ENCODE measurements at places on chromosomes 12 and 14. TPM values are rescaled to one million over a fixed set of nuclear protein-coding genes. Genes with fewer than 3 reads are reported as not detected.

GRCh38 chr12:121499929-121500793, 80.7 kb downstream of the KDM2B start:
- no peak overlapping the region for H3K4me3 ChIP-seq
- H3K27me3 ChIP-seq, result no peaks in the 10 kb centered on the region
- no peak for DNase-seq

The NOS1 gene
- 0.03 TPM for total RNA-seq

GRCh38 chr14:69620211-69620611, 8.8 kb downstream of the SUSD6 start:
- H3K4me1 ChIP-seq, result no peaks in the 10 kb centered on the region
- H3K36me3 ChIP-seq, result no peaks in the 10 kb centered on the region
- no peak for DNase-seq
- no peak overlapping the region for H3K4me3 ChIP-seq

DNA sequence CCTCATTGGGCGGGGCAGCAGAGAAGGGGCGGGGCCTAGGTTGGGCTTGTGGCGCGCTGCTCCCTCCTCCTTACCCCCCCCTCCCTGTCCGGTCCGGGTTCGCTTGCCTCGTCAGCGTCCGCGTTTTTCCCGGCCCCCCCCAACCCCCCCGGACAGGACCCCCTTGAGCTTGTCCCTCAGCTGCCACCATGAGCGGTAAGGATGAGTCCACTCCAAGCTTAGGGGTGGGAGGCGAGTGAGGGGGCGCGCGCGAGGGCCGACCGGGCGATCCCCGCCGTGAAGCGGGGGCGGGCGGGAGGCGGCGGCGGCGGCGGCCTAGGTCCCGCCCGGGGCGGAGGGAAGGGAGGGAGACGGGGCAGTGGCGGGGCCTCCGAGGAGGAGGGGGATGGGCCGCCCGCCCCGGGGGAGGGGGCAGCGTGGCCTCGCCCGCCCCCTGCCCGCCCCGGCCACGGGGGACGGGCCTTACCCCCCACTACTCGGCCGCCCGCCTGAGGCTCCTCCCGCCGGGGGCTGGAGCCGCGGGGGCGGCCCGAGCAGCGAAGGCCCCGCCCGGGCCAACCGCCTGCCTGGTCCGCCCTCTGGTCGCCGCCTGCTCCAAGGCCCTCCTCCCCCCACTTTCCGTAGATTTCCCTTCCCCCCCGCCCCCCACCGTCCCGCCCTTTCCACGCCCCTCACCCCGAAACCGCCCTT, at the start of gene SP1:
SP1 (plus strand) TSS at position 73 of the 690 bp plus-strand sequence; CDS start at position 189, 116 bp downstream.
- peak within 1 kb of the TSS; percentile 99 for H3K27ac ChIP-seq
- DNase-seq, result no peak
- no peaks in the 10 kb centered on the region for H3K27me3 ChIP-seq
- H3K36me3 ChIP-seq, result no peaks in the 10 kb centered on the region
- peak within 1 kb of the TSS; percentile 54 for H3K4me3 ChIP-seq

GRCh38 chr12:44088647-44089046, 252.8 kb downstream of the TMEM117 start:
- no peak overlapping the region for H3K4me3 ChIP-seq
- no peaks in the 10 kb centered on the region for H3K4me1 ChIP-seq
- H3K36me3 ChIP-seq, result no peaks in the 10 kb centered on the region
- no peak overlapping the region for H3K27ac ChIP-seq
- no peak for DNase-seq

GRCh38 chr12:116677202-116677661, 60.6 kb downstream of the SPRING1 start:
- no peak overlapping the region for H3K4me3 ChIP-seq
- 0 out of 2 replicates have a peak, but pooled peaks cover 2% of the 10 kb centered on the region for H3K4me1 ChIP-seq
- no peaks in the 10 kb centered on the region for H3K27me3 ChIP-seq
- no peak for DNase-seq

GRCh38 chr14:57963071-57963470, 97.2 kb upstream of the SLC35F4 start:
- H3K4me1 ChIP-seq, result no peaks in the 10 kb centered on the region
- no peaks in the 10 kb centered on the region for H3K27me3 ChIP-seq
- no peaks in the 10 kb centered on the region for H3K36me3 ChIP-seq
- no peak overlapping the region for H3K27ac ChIP-seq
- H3K4me3 ChIP-seq, result no peak overlapping the region

- H3K4me3 ChIP-seq, result no peak overlapping the region
- H3K27ac ChIP-seq, result no peak overlapping the region
- H3K36me3 ChIP-seq, result no peaks in the 10 kb centered on the region
Observed at GRCh38 chr12:31594681-31595080, 3.7 kb upstream of the DENND5B start.

DNA sequence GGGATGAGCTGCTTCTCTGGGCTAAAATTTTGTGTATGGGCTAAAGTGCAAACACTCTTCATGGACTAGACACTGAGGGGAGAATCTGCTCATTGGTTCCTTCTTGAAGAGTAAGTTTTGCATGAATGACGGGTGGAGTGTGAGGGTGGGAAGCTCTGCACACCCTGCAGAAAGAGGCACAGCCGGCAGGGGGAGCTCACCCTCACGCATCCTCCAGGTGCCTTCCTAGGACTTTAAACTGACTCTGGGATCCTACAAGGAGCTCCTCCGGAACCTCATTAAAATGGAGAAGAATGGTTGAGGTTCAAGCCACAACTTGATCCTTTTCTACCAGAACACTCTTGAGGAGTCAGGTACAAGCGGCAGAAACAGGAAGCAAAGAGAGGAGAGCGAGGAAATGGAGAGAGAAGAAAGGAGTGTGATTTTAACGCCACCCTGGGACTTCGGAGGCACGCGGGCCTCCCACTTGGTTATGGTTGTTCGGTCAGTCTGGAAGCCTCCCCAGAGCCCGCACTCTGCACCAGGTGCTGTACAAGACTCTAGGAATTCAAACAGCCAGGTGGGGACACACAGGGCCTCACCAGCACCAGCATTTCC, 87.5 kb downstream of the SETD3 start:
- H3K4me3 ChIP-seq, result no peak overlapping the region
- no peak overlapping the region for H3K27ac ChIP-seq
- H3K27me3 ChIP-seq, result no peaks in the 10 kb centered on the region
- H3K36me3 ChIP-seq, result no peaks in the 10 kb centered on the region
- peak; percentile 2 for DNase-seq

DNA sequence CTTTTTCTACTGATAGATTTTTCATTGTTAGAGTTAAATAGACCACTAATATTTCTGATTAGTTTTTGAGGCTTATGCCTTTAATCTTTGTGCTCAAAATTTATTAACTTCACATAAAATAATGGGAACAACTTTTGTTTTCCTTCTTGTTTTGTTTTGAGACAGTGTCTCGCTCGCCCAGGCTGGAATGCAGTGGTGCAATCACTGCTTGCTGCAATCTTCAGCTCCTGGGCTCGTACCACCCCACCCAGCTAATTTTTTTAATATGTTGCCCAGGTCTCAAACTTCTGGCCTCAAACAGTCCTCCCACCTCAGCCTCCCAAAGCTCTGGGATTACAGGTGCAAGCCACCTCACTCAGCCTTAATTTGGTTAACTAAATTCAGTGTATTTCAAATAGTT, 16.8 kb downstream of the SCFD1 start:
- no peaks in the 10 kb centered on the region for H3K27me3 ChIP-seq
- H3K4me1 ChIP-seq, result no peaks in the 10 kb centered on the region
- no peak overlapping the region for H3K27ac ChIP-seq
- H3K4me3 ChIP-seq, result no peak overlapping the region

DNA sequence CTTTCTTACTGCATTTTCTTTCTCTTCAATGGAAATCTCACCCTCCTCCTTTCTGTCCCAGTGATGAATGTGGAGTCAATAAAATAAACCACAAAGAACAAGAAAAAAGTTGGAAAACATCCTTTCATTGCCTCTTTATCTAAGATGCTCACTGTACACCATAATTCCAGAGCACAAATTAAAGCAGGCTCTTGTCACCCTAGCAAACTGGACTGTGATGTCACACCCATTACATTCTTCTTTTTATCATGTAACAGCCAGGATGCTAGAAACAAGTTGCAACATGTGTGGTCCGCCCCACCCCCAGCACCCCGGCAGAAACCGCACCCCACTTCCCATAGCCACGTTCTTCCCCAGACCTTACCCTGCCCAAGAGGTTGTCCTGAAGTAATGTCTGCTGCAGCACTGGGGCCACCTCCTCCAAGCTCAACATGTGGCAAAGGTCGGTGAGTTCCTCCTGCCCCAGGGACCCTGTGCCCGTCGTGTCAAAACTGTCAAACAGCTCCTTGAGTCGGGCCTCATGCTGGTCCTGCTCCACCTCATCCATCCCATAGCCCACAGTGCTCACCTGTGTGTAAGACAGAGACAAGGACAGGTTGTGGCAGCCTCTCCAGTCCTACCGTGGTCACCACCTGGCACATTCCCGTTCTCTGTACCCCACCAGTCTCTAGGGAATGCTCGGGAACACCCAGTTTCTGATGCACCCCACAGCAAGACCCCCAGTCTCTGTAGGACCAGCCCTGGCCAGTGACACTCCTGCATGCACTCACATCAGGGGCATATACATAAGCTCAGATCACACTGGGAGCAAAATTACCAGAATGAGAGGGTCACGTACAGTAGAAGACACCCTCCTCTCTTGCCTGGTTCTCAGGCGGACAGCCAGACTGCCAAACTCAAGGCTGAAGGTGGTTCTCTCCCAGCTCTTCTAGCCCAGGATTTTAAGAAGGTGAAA, 9.2 kb downstream of the NIN start:
- no peaks in the 10 kb centered on the region for H3K36me3 ChIP-seq
- H3K4me1 ChIP-seq, result peaks cover 9% of the 10 kb centered on the region
- H3K4me3 ChIP-seq, result no peak overlapping the region
- H3K27me3 ChIP-seq, result no peaks in the 10 kb centered on the region
- no peak for DNase-seq
- no peak overlapping the region for H3K27ac ChIP-seq

The ACRBP gene
- total RNA-seq, result 0.54 TPM

DNA sequence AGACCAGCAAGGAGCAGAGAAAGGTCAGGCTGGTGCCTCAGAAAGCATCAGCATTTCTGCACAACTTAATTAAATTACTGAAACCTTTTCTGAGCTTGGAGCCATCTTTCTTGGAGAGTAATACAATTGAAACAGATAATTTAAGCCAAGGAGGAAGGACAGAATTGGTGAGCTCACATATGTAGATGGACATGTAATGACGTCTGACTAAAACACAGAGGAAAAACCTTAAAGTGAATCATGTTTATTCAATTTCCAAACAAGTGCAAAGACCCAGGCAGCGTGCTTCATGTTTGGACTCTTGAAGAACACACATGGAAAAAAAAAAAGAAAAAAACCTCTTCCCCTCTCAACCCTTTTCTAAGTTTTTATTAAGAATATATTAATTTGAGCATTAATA, 19.0 kb downstream of the SUSD6 start:
- H3K4me1 ChIP-seq, result no peaks in the 10 kb centered on the region
- H3K4me3 ChIP-seq, result no peak overlapping the region
- no peaks in the 10 kb centered on the region for H3K27me3 ChIP-seq
- no peak for DNase-seq
- H3K36me3 ChIP-seq, result no peaks in the 10 kb centered on the region

DNA sequence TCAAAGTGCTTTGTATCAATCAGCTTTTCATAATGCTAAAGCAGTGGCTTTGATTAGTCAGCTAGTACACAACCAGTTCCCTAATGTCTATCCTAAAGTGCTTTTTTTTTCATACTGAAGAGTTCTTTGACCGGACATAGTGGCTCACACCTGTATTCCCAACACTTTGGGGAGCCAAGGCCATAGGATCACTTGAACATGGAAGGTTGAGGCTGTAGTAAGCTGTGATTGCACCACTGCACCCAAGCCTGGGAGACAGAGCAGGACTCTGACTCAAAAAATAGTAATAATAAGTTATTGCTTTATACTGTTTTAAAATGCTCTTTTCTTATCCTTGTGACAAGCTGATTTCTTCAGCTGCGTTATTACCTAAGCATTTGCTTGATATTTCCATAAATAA, 154.6 kb upstream of the AEBP2 start:
- H3K36me3 ChIP-seq, result no peaks in the 10 kb centered on the region
- H3K4me3 ChIP-seq, result no peak overlapping the region
- no peak overlapping the region for H3K27ac ChIP-seq
- DNase-seq, result no peak

The SLC35F4 gene
- not detected for total RNA-seq

The SCARB1 gene
- 359 TPM for total RNA-seq

DNA sequence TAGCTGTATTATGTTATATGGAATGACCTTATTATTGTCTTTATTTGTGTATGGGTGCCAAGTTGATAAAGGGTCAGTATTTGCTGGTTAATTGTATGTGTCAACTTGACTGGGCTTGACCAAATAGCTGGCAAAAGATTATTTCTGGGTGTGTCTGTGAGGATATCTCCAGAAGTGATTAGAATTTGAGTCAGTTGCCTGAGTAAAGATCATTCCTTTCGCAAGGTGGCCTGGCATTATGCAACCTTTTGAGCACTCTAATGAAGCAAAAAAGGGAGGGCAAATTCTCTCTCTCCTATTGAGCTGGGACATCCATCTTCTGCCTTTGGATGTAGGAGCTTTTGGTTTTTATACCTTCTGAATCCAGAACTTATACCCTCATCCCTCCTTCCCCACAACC, 82.2 kb downstream of the ATXN7L3B start:
- H3K27ac ChIP-seq, result no peak overlapping the region
- H3K27me3 ChIP-seq, result no peaks in the 10 kb centered on the region
- H3K36me3 ChIP-seq, result no peaks in the 10 kb centered on the region
- no peaks in the 10 kb centered on the region for H3K4me1 ChIP-seq

- no peaks in the 10 kb centered on the region for H3K27me3 ChIP-seq
- H3K4me1 ChIP-seq, result no peaks in the 10 kb centered on the region
- no peak overlapping the region for H3K27ac ChIP-seq
- DNase-seq, result no peak
Observed at GRCh38 chr12:52258335-52258901, 16.0 kb upstream of the KRT86 start.

The STXBP6 gene
- not detected for total RNA-seq

- no peak for DNase-seq
- H3K27me3 ChIP-seq, result no peaks in the 10 kb centered on the region
- H3K36me3 ChIP-seq, result no peaks in the 10 kb centered on the region
- no peak overlapping the region for H3K4me3 ChIP-seq
Observed at GRCh38 chr14:91935586-91935985, 11.9 kb downstream of the FBLN5 start.

DNA sequence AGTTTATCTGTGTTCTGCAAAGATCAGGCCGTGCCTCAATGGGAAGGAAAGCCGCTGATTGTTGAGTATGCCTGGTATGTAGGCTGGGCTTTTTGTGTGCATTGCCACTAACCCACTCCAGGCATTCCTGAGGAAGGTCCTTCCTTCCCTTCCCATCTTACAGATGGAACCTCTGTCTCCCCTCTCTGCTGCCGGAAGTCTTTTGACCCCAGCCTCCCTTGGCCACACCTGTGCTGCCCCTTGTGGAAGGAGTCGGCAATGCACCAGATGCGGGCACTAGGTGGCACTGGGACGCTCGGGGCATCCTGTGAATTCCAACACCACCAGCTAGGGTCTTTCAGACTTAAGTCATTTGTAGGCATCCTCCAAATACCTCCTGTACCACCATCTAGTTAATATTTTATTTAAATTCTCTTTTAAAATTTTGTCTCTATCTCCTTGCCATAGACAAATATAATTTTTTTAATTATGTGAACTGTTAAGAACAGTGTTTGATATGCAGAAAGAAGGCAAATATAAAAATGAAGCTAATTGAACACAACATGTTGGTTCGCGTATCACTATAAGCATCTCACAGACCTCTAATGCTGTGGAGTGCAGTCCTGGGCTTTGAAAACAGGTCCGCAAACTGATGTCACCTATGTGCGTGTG, 99.6 kb downstream of the RIN3 start:
- no peak overlapping the region for H3K4me3 ChIP-seq
- H3K36me3 ChIP-seq, result no peaks in the 10 kb centered on the region
- no peaks in the 10 kb centered on the region for H3K4me1 ChIP-seq
- H3K27ac ChIP-seq, result no peak overlapping the region
- DNase-seq, result no peak

The MGST1 gene
- 8.8 TPM for total RNA-seq

All from Panc1 (cell line).